ENCODE measurements at places on chromosomes 7 and 10.

DNA sequence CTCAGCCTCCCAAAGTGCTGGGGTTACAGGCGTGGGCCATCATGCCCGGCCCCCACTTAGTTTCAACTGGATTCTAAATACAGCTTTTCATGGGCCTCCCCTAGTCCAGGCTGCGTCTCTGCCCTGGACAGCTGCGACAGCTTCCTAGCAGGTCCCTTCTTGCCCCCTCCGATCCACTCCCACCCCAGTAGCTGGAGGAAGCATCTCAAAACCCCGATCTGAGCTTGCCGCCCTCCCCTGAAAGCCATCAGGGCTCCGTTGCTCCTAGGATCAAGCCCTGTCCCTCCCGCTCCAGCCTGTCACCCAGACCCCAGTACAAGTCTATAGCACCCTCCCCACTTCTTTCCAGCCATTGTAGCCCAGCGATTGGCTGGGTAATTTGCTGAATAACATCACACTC, 64.5 kb downstream of the VWA2 start:
- DNase-seq, result no peak

- DNase-seq, result no peak
Measured at GRCh38 chr7:119382726-119383125, 890.2 kb upstream of the KCND2 start.

GRCh38 chr10:59823111-59823510, 69.9 kb upstream of the MRLN start:
- no peak for DNase-seq

DNA sequence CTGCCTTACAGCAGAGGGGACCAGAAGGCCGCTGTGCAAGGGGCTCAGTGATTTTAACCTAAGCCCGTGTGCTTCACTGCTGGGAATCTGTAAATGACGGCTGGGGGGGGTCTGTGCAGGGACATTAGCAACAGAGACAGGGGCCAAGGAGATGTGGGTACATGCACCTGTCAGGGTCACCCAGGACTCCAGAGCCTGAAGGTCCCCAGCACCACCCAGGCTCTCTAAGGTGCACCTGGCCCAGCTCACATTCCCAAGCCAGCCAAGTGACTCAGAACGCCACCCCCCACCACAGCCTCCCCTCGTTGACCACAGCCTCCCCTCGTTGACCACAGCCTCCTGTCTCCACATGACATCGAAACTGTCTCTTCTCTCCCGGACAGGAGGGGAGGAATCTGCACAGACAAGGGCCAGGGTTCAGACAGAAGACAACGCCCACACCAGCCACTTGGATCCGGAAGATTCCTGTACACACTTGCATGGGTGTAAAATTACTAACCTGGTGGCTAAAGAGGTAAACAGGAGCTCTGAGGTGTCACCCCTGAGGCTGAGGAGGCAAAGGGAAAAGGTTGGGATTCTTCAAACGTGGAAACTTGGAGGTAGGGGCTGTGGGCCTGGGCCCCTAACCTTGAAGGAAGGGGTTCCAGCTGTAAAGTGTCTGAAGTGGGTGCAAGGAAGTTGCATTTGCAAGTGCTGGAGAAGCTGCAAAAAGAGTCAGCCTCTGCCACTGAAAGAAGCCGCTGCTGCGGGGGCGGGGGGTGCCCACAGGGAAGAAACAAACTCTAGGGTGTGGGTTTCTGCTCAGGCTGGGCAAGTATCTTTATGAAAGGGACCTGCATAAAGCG, 27.0 kb downstream of the CALML3 start:
- DNase-seq, result peak; percentile 82

DNA sequence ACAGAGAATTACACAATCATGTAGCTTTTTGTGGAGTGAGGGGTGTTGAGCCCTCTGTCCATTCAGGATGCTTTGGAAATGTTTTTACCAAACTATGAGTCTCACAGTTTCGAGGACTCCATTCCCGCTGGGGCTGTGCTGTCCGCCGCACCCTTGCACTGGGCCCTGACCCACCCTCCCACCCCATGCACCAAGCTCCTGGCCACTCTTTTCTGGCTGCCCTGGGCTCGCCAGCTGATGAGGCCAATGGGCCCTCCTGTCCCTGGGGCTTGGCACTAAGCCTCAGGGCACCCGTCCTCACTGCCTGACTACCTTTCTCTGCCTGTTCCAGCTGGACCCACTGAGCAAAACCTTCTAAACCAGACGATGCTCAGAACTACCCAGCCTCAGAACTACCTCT, 332.1 kb downstream of the PTPRN2 start:
- no peak for DNase-seq

DNA sequence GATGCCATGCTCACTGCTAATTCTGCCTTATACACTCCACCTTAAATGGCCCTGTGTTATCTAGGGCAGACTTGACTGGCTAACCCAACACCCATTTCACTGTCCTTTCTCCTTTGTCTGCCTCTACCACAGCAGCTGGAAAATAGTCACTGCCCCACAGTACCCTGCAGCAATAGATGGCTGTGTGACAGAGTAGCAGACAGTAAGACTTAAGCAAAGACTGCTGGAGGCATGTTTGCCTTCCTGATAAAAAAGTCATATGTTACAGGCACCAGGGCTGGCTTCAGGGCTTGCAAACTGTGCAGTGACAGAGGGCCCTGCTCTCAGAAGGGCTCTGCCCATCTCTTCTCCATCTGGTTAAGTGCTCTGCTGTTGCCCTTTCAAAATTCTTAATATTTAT, 332.6 kb upstream of the GHITM start:
- no peak for DNase-seq

DNA sequence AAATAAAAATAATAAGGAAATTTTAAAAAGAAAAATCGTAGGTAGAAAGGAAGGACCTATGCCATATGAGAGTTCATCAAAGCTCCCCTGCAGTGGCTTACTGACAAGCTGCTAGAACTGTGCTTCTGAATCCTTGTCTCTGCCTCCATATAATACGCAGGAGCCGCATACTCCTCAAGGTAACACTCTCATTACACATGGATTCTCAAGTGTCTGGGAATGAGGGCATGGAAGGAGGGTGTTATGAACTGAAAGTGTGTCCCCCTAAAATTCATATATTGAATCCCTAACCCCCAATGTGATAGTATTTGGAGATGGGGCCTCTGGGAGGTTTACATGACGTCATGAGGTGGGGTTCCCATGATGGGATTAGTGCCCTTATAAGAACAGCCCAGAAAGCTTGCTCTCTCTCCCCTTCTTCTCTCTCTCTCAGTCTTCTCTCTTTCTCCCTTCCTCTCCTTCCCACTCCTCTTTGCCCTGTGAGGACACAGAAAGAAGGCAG, 35.2 kb downstream of the CREB3L2 start:
- DNase-seq, result no peak

DNA sequence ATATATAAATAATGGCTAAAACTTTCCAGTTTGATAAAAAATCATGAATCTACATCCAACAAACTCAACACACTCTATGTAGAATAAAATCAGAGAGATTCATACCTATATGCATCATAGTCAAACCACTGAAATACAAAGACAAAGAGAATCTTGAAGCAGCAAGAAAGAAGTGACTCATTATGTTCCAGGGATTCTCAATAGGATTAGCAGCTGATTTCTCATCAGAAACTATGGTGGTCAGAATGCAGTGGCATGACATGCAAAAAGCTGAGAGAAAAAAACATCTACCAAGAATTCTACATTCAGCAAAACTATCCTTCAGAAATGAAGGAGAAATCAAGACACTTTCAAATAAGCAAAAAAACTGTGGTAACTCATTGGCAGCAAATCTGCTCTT, 187.4 kb downstream of the RNLS start:
- no peak for DNase-seq

DNA sequence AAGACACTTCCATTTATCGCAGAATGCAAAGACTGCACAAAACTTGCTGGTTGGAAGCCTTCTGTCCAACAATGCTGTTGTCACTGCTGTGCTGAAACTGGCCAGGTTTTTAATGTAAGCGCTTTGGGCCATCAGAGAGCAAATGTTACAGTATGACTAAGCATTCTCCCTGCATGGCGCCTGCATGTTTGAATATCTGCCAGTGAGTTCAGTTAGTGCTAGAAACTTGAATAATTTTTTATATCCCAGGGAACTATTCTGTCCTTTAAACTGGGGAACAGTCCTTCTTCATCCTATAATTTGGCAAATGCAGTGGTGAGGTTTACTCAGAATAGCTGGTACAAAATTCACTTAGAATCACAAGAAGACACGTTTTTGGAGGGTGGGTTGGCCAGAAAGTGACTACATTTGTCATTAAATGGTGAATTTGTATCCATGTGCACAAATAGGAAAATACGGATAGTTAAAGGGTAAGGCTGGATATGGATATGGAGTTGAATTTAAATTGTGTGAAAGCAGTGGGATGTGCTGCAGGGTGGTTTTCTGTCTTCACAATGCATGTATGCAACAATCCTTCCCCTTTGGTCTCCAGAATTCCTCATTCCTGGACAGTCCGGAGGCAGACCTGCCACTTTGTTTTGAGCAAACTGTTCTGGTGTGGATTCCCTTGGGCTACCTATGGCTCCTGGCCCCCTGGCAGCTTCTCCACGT, 1.7 kb downstream of the ABCC2 start:
- peak; percentile 86 for DNase-seq

- peak; percentile 24 for DNase-seq
Measured at GRCh38 chr10:71068861-71069271, 143.5 kb upstream of the UNC5B start.

- DNase-seq, result no peak
Measured at GRCh38 chr7:32936689-32937088, 20.6 kb upstream of the FKBP9 start.

GRCh38 chr7:47549397-47549796, 32.5 kb downstream of the TNS3 start:
- DNase-seq, result no peak

DNA sequence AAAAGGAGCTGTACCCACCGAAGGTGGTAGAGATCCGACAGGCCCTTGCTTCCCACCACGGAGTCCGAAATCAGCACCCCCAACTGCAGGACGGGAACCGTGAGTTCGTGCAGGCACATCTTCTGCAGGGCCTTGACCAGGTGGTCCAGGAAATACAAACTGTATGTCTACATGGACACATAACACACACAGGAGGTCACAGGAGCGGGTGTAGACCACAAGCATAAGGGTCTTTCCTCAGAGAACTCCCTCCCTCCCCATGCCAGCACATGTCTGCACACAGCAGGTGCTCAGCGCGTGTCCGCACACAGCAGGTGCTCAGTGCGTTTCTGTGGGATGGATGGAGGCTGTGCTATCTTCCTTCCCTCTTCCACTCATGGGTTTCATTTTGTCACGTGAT, 69.7 kb downstream of the CFAP46 start:
- DNase-seq, result no peak

GRCh38 chr10:76649254-76649653, 988.4 kb downstream of the KCNMA1 start:
- no peak for DNase-seq

DNA sequence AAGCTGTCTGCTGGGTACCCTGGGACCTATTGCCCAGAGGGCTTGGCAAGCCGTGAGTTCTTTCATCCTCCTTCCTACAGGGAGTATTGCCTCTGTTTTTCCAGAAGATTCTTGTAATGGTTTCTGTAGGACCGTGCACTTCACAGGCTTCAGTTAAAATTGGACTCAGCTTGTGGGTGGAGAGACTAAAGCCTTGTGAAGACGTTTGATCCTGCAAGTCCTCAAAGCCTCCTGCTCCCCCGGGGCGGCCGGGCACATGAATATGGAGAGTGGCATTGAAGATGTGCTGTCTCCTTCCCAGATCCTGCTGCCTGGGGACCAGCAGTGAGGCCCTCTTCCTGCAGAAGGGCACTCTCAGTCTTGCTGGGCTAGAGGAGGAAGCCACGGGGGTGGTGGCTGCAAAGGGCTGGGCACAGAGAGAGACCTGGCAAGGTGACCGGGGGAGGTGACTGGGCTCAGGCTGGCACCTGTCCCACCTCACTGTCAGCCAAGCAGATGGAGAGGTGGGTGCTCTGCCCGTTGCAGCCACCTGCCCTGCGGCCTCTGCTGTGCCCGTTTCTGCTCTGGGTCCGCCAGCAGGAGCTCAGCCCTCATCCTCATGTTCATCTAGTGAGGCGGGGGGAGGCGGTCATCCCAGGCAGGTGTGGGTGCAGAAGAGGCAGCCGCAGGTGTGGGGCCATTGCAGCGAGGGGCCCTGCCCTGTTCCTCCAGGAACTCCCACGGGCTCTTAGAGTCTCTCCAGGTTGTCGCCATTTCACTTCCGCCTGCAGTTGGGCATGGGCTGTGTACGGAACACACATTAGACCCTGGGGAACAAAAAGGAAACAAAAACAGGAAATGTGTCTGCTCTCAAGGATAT, 55.7 kb downstream of the TMEM209 start:
- no peak for DNase-seq

- peak; percentile 19 for DNase-seq
Measured at GRCh38 chr7:110898516-110898915, 192.4 kb upstream of the LRRN3 start.

GRCh38 chr7:46256870-46257661, 336.0 kb upstream of the IGFBP3 start:
- DNase-seq, result peak; percentile 56

DNA sequence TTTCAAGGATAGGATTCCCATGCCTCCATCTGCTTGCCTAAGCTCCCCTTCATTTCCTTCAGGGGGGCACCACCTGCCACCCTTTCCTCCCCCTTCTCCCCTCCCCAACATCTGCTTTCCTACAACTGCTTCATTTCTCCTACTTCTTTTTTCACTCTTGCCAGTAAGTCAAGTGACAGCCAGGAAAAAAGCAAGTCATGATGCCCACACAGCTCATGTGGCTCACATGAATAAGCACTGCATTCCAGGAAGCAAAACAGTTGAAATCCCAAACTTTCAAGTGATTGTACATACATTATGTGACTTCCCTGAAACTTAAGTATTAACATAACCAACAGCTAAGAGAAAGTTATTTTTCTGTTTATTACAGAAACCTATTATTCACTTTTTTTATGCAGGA, 78.6 kb downstream of the TNS3 start:
- DNase-seq, result peak; percentile 28

GRCh38 chr10:66917104-66917503, 8.7 kb upstream of the LRRTM3 start:
- no peak for DNase-seq

GRCh38 chr7:127478024-127478355, 85.5 kb upstream of the ZNF800 start:
- no peak for DNase-seq

- no peak for DNase-seq
Measured at GRCh38 chr10:130357226-130357625, 221.0 kb downstream of the GLRX3 start.

GRCh38 chr7:130486114-130486953, 5.6 kb upstream of the MEST start:
- DNase-seq, result no peak

DNA sequence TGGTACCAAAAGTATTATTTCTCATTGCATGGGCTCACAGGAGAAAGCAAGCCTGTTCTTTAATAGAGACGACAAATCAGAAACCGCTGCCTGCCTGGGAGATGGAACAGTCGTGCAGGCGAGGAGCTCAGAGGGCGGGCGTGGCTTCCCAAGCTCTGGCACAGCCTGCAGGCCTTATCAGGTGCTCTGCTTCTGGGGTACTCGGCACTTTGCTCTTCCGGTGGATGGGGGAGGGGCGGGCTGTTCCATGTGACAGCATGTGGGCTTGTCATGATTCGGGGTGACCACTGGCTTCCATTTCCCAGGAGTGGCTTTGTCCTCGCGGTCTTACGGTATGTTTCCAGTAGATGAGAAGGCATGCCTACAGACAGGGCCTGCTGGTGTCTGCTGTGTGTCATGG, 228.6 kb downstream of the MGMT start:
- DNase-seq, result no peak
